ENCODE measurements at places on chromosomes 5 and 9. TPM values are rescaled to one million over a fixed set of nuclear protein-coding genes. Genes with fewer than 3 reads are reported as not detected.

DNA sequence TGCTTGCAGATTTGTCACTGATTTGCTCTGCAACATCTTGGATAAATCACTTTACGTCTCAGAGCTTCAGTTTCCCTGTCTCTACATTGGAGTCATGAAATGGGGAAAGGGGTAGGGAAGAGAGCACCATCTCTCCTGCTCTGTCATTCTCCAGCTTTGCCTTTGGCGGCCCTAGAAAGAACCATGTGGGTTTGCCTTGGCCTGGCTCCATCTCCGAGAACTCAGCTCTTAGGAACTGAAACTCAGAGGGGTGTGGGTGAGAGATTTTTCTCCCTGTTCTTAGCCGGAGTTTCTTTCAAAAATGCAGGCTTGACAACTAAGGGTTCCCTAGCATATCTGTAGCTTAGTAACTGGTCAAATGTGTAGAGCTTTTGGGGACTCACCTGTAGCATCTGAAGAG lies 123.5 kb downstream of the SMARCA2 start:
- no peak for DNase-seq

DNA sequence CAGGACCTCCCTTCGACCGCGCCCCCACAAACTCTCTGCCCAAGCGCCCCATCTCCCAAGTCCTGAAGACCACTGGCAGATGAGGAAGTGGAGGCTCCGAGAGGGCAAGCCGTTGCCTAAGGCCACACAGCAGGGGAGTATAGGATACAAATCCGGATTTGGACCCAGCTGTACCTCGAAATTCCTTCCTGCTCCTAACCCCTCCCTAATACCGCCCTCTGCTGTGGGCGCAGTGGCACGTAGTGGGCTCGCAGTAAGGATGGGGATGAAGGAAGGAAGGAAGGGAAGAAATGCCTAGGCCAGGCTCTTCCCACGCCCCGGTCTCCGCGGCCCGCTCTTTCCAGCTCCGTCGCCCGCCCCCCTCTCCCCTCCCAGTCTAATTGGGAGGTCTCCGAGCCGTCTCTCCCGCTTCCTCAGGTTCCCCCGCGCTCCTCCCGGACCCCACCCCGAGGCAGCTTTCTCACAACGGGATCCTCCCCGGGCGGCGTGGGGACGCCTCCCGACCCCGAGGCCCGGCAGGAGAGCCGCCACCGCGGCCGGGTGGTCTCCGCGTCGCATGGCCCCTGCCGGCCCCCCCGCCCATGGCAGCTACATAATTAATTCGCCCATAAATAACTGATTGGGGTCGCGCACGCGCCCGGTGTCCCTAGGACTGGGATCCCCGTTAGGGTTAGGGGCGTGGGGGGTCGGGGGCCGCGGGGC lies 138.9 kb downstream of the C9orf50 start:
- no peak for DNase-seq

DNA sequence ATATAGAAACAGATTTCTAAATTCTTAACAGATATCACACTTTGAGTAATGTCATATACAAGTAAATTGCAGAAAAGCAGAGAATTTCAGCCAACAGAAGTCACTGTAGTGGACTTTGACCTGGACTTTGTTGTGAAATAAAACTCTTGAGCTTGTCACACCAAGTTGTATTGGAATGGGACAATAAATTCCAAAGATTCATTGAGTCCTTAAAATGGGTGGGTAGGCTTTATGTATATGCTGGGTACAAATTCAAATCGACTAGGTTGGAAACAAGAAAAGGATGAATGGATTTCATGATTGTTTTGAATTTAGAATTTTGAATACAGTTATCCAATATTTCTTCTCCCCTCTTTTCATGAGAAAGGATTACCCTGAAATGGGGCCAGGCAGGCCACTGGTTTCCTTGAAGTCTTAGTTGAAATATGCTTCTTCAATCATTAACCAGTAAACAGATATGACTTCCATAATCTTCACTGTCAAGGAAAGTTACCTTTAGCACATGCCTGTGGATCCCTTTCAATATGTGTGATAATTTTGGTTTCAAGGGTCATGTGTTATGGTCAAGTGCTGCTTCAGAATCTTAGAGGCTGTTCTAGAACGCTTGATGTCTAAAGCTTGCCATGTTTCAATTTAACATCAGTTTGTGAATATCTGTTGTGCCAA lies 25.7 kb downstream of the PIP5K1B start:
- DNase-seq = peak; percentile 63

GRCh38 chr5:159459132-159459627 lies 128.9 kb upstream of the IL12B start:
- no peak for DNase-seq

DNA sequence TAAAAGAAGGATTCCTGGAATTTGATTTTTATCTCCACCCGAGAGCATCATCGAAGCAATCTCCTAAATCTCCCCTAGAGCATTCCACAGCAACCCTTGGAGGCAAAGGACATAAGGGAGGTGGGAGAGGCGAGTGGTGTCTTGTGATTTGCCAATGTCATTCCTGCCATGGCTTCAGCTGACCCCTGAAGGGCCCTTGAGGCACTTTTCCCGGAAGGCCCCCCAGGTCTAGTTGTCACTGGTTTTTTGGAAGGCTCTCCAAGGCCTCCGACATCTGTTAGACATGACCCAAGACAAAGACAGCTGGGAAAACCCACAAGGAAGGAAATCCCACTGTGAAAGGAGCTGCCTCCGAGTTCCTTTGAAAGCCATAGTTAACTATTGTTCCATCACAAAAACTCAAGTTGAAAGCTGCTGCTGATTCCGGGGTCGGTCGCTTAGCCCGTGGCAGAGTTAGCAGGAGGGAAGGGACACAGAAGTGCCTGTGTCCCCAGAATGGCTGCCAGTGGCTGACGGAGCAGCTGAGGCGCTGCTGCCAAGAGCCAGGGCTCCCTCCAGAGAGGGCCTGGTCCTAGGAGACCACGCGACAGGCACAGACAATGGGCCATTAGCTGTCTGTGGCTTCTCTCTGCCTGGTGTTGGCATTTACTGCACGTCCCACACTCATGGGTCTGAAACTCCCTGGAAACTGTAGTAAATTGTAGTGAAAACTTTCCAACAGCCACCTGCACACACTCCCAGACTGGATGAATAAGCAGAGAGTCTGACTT lies 24.4 kb upstream of the TRIO start:
- no peak for DNase-seq

DNA sequence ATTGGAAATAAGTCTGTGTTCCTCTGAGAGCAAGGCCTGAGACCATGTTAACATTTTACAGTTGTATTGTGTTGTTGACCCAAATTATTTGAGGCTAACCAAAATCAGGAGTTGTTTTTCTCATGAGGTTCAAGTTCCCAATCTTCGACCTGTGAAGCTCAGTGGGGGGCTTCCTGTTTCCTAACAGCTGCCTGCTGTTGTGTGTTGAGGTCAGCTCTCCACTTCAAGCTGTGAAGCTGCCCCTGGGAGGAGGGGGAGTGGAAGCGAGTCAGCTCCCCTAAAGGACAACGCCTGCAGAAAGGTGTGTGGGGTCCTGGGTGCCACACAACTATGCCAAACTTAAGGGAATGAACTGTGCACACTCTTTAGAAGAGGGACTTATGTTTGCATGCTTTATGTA lies 295.5 kb downstream of the IRX1 start:
- DNase-seq = no peak

DNA sequence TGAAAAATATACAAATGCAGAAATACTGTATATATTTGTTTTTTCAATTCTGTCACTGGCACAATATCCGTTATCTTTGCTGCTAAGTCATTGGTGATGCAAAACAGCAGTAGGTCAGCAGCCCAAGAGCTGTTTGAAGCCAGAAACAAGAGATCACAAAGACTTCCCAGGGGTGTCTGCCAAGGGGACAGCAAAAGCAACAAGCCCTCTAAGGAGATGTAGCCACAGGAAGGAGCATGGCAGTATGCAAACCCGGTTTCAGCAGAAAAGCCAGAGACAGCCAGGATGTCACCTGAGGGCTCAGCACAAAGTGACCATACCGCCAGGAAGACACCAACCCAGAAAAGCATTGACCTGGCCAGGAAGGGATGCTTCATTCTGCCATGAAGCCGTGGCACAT lies 241.5 kb downstream of the ARRDC3 start:
- no peak for DNase-seq

The PCSK1 gene
- total RNA-seq = not detected

The CDKN2B-AS1 gene
- 0.77 TPM for total RNA-seq

The PELO gene
- 19.5 TPM for total RNA-seq

The GPR21 gene
- total RNA-seq = 0.29 TPM

The FXN gene
- 24.1 TPM for total RNA-seq
